NCI-H526 (cell line): ENCODE measurements at places on chromosomes 13 and 19.

GRCh38 chr19:44367024-44367423 lies 10.5 kb upstream of the ZNF112 start:
- no peak for DNase-seq

DNA sequence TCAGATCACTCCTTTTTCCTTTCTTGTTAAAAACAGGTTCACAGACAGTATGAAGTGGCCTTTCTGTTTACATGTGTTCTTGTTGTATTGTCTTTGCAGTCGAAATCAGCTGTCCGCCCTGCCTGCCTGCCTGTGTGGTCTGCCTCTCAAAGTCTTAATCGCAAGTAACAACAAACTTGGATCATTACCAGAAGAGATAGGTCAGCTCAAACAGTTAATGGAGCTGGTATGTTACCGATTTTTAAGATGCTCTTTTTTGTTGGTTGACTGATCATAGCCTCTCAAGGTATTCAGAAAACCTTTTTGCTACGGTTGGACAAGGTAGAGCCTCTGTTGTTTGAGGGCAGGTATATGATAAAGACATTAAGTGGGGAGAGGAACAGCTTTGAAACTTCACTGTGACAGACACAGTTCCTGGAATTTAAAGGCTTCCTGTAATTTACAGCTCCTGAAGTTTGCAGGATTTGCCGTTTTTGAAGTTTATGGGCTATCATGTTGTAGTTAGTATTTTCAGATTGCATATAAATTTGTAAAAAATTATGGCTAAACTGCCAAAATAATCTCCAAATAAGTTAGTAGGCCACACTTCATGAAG lies 116.1 kb downstream of the LRCH1 start:
- DNase-seq: no peak

DNA sequence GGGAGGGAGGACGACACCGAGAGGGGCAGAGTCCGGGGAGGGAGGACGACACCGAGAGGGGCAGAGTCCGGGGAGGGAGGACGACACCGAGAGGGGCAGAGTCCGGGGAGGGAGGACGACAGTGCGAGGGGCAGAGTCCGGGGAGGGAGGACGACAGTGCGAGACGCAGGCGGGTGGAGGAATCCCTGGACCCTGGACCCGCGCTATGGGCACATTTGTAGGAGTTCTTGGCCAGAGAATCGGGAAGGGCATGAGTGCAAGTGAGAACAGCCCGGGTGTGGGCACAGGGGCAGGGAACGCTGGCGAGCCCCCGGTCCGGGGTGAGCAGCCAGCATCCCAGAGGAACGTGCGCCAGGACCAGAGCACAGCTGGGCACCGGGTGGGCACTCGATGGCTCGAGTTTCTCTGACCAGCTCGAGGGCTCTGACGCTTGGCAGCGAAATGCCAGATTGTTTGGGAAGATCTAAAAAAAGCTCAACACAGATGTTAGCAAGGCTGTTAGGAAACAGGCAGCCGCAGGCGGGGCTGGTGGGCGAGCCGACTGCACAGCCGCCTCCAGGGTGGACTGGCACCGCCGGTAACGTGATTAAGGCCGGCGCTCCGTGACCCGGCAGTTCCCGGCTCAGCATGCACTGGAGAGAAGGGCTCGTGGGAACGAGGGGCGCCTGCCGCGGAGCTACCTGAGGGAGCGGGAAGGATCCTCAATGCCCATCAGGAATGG lies 17.9 kb upstream of the C2CD4C start:
- DNase-seq: no peak

GRCh38 chr13:67769063-67769986 lies 539.2 kb upstream of the PCDH9 start:
- DNase-seq: no peak
